ENCODE measurements at places on chromosomes 11 and 22.

GRCh38 chr22:39994566-39995392 lies at the start of gene FAM83F:
Gene FAM83F, plus strand, starts transcription at chr22:39994954. Its CDS starts 89 bp downstream, at chr22:39995043.
- DNase-seq, result no peak

DNA sequence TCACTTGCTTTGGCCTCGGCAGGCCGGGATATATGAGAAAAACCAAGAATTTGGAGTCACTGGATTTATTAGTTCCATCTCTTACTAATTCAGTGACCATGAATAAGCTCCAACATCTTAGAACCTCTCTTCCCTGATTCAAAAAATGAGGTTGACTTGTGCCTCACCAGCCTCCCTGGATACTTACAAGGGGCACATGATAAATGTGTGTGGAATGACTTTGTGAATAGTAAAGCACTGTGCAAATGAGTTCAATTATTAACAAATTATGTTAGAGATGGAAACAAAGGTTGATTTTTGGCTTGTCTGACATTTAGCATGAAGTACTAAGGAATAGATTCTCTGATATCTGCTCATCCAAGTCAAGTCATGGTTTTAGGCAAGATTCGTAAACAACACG lies 104.1 kb downstream of the TRIM44 start:
- DNase-seq, result no peak

DNA sequence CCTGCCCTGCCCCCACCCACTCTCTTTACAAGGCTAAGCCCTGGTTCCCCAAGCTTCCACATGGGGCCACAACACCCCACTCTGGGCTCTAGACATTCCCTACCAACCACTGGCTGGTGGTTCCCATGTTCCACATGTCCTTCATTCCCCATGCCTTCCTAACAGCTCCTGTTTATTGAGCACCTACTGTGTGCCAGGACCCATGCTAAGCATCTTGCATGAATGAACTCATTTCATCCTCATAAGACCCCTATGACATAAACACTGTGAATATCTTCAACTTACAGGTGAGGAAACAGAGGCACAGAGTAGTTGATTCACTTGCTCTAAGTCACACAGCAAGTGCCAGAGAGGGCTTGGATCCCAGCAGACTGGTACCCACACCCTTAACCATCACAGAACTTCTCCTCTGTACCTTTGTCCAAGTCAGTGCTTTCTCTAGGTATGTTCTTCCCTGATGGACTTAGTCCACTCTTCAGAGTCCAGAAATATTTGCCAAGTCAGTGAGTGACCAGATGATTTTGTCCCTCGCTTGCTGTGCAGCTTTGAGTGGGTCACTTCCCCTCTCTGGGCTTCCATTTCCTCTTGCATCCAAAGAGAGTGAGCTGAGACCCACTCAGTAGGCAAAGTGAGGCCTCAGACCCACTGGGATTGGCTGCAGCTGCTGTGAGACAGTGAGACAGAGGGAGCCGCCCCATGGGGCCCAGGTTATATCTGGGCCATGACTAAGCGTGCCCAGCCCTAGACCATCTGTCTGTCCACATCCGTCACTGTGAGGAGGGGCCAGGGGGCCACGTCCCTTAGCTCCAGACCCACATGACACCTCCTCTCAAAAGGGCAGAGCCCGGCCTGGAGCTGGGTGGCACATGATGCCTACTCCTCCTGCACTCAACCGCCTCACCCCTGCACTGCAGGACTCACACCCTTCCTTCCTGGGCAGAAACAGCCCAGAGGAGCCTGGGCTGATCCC lies 132.4 kb downstream of the MN1 start:
- DNase-seq, result no peak

DNA sequence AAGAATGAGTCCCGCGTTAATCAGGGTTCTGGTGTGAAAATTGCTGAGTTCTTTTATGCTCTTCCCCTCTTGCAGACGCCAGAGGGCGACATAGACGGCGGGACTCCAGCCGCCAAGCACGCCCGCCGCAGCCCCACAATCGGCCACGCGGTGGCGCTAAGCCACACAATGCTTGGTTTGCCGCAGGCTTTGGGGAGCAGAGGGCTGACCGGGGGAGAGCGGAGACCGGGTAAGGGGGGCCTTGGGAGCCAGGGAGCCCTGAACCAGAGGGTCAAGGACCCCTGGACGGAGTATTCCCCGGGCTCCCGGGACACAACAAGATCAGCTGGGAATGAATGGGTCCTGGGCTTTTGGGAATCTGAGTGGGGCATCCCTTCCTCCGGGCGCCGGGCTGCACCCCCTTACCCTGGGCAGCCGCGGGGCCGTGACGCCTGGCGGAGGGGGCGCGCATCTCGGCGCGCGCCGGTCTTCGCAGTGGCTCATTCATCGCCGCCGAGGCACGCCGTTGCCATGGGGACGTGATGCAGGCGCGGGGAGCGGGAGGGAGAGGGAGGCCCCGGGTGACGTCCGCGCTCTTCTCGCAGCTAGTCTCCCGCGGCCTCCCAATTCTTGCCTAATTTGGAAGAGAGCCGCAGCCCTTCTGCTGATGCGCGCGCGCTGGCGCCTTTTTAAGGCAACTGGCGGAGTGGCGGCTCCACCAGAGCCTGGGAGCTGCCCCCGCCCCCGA lies 12.2 kb upstream of the NPAS4 start:
- no peak for DNase-seq

- no peak for DNase-seq
Measured at GRCh38 chr11:19093976-19094375, 23.0 kb upstream of the ZDHHC13 start.

GRCh38 chr22:46563381-46564083 lies 26.1 kb upstream of the CELSR1 start:
- DNase-seq, result no peak

DNA sequence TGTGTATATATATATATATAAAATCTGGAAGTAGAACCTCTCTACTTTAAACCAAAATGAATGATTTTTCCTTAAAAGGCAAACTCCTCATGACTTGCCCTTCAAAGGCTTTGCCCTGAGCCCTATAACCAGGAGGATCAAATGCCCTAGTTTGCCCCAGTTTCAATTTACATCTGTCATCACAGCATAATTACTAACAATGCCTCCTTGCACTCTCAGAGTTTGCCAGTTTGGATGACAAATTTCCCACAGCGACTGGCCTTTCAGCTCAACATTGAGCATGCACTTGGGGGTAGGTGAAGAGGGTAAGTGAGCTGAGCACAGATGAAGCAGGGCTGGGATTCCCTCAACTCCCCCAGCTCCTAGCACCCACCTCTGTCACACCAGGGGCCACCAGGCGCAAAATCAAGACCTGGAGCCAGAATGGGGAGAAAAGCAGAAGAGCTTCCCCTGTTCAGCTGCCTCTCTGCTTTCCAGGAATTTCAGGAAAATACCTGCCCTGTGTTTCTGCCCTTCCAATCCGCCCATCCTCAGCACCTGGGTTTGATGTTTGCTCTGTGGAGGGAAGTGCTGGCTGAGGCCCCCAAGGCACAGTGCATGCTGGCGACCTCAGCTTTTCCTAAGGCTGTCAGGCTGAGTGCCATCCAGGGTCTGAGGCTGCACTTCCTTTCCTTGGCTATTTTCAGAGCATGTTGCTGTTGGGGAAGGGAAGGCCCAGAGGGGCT lies 67.5 kb downstream of the ADAMTS15 start:
- no peak for DNase-seq

DNA sequence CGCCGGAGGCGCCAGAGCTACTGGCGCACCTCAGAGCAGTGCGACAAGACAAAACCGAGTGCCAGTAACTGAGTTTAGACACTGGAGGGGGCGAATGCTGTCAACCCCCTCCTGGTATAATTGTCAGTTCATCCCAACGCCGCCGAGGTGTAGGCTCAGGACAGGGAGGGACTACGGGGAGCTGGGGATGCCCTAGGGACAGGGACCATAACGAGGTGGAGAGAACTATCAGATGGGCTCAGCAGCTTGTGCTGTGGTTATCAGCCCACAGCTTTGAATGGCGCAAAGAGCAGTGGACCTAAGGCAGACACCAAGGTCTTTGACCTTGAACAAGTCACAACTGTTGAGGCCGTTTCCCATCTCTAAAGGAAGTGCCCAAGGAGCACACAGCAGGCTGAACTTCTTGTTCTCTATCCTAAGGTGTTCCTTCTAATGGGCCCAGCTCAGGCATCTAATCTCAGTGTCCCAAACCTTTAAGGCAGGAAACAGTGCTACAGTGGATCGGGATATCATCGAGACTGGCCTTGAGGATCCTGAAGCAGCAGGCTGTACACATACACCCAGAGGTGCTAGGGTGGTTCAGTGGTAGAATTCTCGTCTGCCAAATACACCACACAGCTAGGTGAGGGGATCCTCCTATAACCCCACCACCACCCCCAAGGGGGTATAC lies 958 bp upstream of the TUT1 start:
- DNase-seq, result no peak

DNA sequence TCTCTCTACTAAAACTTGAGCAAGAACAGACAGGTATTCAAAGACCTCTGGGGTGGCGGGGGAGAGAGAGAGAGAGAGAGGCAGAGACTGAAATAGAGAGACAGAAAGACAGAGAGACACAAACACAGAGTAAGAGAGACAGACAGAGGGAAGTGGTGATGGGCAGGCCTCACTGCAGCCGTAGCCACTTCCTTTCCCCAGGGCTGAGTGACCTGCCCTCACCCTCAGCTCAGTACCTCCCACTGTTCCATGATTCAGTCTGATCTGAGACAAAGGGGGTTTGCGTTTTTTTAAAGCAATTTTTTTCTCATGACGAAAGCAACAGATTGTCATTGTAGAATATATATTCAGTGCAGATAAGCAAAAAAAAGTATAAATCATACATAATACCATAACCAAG lies 607.9 kb upstream of the B3GAT1 start:
- DNase-seq, result no peak

DNA sequence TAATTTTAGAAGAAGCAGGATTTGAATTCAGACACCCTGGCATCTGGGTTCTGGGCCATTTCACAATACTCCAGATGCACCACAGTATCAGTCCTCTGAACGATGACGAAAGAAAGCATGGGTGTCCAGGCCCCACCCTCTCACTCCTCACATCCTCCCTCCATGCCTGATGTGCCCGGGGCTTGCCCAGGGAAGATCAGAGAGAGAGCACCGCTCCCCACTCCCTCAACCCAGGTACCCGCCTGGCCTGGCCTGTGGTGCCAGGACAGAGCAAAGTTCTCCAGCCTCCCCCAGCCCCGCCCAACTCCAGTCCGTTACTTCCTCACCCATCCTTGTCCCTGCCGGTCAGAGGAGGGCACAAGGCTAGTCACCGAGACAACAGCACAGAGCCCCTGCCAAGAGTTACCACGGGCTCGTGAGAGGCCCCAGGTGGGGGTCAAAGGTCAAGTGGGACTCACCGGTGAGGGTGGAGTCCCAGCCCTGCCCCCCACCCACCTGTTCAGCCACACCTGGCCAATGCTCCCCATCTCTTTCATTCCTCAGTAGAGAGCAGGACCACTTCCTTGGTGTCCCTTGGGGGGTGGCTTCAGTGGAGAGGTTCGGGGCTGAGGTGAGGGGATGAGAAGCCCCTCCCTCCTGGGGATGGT lies 8.1 kb downstream of the BCL9L start:
- no peak for DNase-seq

DNA sequence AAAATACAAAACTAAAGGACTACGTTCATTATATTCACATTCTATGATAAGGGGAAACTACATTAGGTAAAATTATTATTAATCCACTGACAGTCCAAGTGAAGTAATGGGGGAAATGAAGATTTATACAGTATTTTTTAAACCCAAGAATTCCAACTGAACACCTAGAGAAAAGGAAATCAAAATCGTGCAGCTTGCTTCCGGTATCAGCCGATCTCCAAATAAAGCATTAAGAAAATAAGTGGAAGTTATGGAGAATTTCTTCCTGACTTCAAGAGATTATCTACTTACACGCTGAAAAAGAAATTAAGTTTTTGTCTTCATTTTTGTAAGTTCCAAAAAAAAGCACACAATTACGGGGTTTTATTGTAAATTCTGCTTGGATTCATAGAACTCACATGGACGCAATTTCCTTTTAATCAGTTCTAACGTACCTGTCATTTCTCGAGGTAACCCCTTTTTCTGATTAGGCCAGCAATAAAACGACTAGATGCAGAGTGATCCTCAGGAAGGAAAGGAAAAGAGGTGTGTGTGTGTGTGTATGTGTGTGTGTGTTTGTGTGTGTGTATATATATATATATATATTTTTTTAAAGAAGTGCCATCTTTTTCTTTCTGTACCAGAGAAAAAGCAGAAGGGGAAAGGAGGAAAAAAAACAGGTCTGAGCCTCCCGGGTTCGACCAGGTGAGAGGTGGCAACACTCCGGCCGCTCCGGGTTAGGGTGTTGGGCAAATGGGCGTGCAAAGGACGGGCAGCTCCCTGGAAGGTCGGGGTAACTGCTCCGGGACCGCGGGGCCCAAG lies 1.1 kb downstream of the ZBTB44 start:
- DNase-seq, result no peak

Data from cortex of kidney (tissue), 1 donor.